ENCODE measurements at places on chromosomes 5 and 9.

DNA sequence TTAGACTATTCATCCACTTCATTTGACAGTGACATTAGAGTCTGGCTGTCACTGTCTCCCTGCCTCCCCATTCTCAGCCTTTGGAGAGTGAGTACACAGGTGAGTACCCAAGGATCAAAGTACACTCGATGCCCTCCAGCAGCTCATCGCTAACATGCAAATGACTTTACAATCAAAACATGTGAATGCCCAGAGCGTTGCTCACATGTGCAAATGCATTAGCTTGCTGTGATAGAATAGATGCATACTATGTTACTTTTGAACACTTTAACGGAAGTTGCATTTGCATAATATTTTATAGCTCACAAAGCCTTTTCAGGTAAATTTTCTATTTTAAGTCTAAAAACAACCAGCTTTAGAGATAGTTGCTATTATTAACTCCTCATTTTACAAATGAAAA lies 107.6 kb downstream of the SYK start:
- no peak for DNase-seq

DNA sequence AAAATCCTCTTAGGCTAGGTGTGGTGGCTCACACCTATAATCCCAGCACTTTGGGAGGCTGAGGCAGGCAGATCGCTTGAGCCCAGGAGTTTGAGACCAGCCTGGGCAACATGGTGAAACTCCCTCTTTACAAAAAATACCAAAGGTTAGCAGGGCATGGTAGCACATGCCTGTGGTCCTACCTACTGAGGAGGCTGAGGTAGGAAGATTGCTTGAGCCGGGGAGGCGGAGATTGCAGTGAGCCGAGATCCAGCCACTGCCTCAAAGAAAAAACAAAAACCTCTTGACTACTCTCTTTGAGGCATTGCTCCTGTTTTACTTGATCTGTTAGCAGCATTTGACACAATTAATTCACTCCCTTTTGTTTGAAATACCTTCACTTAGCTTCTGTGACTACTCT lies 20.7 kb downstream of the KIF2A start:
- DNase-seq, result no peak

DNA sequence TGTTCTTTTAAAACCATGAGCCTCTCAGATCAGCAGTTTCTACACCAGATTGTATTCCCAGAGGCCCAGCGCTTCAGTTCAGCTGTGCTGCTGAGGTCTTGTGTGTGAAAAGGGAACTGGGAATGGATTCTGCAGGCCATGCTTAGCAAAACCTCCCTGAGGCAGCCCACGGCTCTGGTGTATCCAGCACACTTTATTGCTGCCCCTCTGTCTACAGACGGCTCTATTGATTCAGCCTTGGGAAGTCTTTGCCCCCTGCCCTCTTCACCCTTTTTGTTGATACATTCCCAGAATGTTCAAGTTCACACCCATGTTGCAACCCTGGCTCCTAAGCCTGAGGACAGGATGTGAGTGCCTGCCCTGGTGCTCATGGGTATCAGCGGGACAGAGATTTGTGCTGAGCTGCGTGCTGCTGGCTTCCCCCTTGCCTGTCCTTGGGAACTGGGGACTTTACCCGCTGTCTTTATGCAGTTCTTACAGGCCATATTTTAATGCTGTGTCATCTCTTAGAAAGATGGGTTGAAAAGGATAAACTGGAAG lies 37.3 kb downstream of the ARHGAP26 start:
- DNase-seq, result no peak

GRCh38 chr5:111863801-111864200 lies 106.8 kb upstream of the NREP start:
- DNase-seq, result no peak

- DNase-seq, result no peak
These were observed 141.5 kb upstream of the GAS1 start for GRCh38 chr9:87088621-87089365.

GRCh38 chr5:150155258-150156026 lies at the start of gene PDGFRB:
PDGFRB (minus strand) TSS chr5:150155845; CDS start chr5:150137047, 18,798 bp downstream.
- DNase-seq, result peak; percentile 28

DNA sequence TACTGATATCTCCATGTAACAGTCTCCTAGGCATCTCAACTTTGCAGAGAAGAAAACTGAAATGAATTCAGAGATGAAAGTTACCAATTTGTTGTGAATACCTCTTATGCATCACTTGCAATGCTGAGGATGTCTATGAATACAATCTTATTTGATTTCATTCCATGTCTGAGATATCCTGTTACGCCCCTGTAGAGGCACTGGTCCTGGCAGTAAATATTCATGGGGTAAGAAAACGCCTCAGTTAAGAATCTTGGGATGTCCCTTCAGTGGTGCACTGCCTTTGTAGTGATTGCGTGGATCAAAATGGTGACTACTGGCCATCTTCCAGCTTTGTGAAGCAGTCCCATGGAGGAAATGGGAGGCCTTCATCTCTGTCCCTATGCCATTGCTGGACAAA lies 229.1 kb upstream of the C9orf72 start:
- no peak for DNase-seq

DNA sequence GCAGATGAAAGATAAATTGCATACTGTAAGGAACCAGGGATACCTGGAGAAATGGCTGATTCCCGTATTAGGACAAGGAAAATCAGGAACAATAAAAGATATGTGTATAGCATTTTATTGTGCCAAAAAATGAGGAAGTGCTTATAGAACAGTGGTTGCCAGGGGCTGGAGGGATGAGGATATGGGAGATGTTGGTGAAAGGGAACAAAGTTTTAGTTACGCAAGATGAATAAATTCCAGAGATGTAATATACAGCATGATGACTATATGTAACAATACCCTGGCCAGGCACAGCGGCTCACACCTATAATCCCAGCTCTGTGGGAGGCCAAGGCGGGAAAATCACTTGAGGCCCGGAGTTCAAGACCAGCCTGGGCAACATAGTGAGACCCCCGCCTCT lies 101.8 kb downstream of the CDK5RAP2 start:
- DNase-seq, result no peak

DNA sequence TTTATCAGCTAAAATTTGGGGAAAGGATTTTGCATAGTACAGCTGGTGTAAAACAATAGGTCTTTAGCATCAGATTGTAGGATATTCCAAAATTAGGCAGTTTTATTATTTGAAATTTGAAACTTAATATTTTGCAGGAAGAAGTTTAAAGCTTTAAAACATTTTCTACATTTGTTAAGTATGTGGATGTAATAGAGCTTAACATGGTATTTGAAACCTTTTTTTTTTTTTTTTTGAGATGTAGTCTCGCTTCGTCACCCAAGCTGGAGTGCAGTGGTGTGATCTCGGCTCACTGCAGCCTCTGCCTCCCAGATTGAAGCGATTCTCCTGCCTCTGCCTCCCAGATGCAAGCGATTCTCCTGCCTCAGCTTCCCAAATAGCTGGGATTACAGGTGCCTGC lies 2.9 kb downstream of the DENND4C start:
- DNase-seq, result no peak

DNA sequence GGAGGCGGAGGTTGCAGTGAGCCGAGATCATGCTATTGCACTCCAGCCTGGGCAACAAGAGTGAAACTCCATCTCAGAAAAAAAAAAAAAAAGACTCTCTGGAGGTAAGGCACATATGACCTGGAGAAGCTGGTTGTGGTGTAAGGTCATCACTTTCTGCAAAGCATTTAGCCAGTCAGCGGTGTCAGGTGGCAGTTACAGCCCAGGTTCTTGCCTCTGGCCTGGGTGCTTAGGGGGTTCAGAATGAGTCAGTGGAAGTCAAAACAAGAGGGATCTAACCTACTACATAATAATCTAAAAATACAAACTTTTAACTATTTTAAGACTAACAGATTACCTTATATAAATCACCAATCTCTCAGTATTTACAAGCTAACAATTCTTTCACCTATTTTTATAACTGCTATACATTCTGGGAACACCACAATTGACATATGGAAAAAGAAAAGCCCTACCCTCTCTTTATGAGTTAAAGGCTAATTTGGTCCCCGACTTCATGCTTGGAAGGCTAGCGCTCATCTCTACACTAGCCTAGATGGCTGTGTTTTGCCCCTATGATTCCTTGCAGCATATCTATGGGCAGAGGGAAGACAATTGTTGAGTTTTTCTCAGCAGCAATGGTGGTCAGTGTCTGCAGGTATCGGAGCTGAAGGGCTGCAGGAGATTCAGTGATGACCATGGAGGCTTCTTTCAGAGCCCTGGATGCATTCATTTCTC lies 29.2 kb downstream of the STOM start:
- DNase-seq, result no peak

DNA sequence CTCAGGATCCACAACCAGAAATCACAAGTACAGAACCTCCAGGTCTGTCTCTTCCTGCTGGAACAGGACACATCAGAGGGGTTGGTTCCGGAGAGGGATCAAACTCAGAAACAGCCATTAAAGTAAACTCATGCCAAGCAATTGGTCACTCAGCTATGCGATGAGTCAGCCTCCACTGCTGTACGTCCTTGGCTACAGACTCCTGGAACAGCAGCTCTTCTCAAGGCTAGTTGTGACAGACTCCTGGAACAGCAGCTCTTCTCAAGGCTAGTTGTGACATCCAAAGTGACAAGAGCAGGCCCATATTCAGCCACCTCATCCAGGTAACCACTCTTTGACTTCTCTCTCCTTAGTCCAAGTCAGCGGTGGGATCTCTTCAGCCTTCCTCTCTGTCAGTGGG lies at the start of gene SPINK13:
TSS of gene SPINK13 (plus strand) at position 229 of the 400 bp plus-strand sequence. CDS start 1,279 bp downstream, outside the sequence.
- DNase-seq, result no peak
